Foreskin fibroblast (primary cell): ENCODE measurements at places on chromosomes 13 and 19.
A peak's percentile ranks its signal among the peaks of the same experiment; 100 is the strongest.

- no peak for DNase-seq
Observed at GRCh38 chr13:112910616-112911280, 58.3 kb upstream of the MCF2L start.

DNA sequence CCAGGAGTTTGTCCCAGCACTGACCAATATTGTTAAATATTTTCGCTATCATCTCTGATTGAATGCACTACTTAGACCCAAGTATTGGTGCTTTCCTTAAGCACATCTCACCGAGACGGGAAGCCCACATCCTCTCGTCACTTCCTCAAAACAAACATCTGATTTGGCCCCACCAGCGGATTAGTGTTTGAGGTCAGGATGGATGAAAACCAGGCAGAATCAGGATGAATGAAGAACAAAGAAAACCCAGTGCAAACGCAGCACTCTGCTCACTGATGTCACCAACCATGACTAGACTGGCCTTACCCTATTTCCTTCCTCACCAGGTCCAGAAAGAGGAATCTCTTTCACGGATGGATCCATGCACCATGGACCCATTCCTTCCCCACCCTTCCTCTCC, 6.0 kb downstream of the PLAUR start:
- DNase-seq = no peak

DNA sequence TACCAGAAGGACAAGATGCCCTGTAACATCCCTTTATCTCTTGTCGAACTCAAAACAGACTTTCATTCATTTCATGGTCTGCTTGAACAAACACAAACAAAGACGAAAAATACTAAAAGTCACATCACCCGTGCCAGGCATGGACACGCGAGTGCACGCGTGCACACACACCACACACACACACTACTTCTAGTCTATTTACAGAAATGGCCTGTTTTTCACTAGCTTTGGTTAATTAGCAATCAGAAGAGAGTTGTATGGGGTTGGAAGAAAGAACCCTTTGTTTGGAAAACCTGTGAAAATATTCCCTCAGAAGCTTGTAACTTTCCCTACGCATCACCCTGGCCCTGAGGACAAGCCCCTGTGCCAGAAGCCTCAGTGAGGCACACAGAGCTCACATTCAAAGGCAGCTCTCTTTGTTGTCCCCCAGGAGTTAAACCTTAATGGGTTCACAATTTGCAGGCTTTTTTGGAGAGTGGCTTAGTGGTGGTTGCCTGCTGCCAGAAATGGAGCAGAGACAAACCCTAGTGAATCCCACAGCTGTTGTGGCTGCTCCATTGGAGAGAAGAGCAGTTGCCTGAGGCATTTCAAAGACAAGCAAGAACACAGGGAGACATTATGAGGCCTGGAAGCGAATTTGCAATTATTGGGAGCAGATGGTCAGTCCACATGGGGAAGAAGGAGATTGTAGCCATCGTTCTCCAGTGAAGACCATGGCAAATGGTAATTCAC, 55.9 kb downstream of the STARD13 start:
- DNase-seq = no peak

GRCh38 chr13:108915095-108915633, 285.8 kb downstream of the MYO16 start:
- DNase-seq = peak; percentile 76

- DNase-seq = peak; percentile 58
Observed at GRCh38 chr19:10936661-10937084, 8.1 kb downstream of the TIMM29 start.

- DNase-seq = no peak
Observed at GRCh38 chr13:38013676-38014075, 144.1 kb upstream of the TRPC4 start.

- no peak for DNase-seq
Observed at GRCh38 chr13:41955605-41956004, 5.3 kb downstream of the VWA8 start.

- DNase-seq = no peak
Observed at GRCh38 chr13:61728471-61728870, 312.8 kb upstream of the PCDH20 start.

DNA sequence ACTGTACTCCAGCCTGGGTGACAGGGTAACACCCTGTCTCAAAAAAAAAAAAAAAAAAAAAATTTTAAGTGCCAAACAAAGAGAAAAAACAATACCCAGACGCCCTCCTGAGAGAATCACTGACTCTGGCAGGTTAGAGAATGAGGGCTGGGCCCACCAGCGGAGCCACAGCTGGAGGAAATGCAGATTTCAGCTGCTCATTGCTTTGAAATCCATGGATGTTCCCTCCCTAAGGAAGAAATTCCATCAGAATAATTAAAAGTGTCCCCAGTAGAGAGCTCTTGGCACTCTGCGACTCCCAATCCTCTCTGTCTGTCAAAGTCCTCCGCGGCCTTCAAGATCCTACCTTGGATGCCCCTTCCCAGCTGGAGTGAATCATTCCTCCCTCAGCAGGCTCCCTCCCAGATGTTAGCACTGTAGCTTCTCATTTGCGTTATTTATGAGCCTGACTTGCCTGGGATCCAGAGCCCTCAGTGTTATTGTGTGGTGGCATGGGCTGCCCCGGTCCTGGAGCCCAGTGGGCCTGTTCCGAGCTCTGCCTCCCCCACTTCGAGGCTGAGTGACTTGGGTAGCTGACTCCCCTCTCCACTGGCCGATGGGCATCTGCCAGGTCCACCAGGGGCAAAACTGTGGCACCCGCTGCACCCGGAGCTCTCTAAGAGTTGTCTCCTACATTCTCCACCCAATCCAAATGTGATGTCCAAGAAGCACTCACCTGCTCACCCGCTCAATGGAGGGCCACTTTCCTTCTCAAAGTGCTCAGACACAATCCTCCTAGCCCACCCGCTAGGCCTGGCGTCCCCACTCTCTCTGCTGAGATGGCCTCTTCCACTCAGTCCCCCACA, 47.0 kb downstream of the SERP2 start:
- DNase-seq = no peak

DNA sequence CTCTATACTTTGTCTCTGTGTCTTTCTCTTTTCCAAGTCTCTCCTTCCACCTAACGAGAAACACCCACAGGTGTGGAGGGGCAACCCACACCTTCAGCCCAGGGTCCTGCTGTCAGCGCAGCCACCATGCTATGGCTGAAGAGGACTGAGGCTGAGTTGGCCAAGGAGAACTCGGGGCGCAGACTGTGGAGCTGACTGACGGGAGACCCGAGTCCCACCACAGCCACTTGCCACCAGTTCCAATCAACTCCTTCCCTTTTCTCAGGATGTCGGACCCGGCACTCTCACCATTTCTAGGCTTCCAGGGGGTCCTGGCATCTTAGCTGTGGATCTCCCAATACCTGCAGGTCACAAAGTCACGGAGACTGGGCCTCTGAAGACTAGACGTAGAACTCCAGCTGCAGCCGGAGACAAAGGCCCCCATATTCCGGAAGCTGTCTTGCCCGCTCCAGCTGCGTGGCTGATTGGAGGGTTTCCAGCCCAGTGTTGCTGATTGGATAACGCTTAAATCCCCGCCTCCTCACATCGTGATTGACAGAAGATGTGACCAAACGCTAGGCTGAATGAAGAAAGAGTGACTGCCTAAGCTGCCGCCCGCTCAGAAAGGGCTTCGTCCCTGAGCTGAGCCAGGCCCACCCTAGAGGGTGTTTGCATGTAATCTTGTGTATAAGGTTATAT, 63.6 kb downstream of the ZNF429 start:
- DNase-seq = peak; percentile 4

DNA sequence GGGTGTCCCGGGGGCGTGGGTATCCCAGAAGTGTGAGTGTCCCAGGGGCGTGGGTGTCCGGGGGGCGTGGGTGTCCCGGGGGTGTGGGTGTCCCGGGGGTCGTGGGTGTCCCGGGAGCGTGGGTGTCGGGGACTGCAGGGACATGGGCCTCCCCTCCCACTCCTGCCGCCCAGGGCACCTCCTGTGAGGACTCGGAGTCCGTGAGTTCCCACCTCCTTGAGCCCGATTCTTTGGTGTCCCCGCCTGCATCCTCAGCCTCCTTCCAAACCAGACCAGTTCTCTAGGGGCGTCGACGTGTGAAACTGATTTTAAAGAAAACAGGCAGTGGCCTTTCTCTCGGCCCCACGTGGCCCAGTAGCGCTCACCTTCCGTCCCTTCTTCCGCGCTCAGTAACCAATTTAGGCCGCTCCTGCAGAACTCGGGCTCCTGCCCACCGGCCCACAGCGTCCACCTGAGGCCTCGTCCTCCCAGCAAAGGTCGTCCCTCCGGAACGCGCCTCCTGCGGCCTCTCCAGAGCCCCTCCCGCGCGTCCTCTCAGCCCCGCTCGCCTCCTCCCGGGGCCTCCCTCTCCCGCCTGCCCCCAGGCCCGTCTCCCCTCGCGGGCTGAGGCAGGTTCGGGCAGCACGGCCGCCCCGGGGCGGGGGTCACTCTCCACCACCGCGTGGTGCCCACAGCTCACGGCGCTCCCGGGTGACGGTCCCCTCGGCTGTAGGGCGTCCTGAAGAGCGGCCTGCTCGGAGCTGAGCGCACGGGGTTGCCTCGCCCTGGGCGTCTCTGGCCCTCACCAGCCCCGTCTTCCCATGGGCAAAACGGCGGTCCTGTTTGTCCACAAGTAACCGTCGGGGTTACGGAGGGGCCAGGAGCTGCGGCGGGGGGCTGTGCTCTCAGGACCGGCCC, 3.8 kb downstream of the F7 start:
- DNase-seq = no peak

- DNase-seq = no peak
Observed at GRCh38 chr19:57689750-57690149, 8.0 kb downstream of the ZNF551 start.

GRCh38 chr19:53965091-53965490, 2.4 kb downstream of the CACNG8 start:
- no peak for DNase-seq

DNA sequence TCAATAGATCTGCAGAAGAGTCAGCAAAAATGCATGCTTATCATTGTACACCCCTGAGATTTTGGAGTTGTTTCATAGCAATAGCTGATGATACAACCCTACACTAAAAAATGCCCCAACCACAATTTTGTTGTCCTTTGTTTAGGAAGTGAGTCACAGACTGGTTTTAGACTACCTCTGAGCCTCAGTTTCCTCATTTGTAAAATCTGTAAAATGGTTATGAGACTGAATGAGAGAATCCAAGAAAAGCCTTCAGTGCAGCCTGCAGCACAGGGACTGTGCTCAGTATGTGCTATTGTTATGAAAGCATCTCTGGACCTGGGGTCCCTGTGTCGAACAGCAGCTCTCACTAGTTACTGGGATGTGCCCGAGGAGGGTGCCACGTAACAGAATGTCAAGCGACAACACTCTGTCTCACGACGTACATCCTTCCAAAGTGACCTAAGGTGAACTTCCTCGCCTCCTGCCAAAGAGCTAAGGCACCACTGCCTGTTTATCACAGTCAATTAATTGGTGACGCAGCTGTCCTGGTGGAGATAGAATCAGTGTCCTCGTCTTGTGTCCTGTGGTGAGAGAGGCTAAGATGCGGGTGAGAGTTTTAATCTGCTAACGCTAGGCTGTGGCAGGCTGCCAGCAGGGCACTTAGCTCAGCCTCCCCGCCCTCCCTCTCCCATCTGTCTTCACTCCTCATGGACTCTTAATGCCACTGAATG, 18.1 kb downstream of the DHRS12 start:
- DNase-seq = peak; percentile 69

DNA sequence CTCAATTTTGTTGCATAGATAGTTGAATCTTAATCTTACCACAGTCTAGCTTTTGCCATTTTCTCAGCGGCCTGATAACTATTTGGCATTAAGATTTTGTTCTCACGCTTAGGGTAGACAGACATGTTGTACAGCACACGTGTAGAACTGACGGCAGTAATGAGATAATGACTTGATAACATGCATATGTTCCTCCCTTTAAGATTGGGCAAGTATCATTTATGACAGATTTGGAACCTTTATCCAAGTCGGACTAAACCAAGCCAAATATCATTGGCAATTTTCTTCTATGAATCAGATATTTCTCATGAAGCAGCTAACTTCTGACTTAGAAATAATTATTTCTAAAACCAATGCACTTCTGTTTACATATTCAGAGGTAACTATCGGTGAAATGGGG, 205.5 kb downstream of the NDFIP2 start:
- no peak for DNase-seq

DNA sequence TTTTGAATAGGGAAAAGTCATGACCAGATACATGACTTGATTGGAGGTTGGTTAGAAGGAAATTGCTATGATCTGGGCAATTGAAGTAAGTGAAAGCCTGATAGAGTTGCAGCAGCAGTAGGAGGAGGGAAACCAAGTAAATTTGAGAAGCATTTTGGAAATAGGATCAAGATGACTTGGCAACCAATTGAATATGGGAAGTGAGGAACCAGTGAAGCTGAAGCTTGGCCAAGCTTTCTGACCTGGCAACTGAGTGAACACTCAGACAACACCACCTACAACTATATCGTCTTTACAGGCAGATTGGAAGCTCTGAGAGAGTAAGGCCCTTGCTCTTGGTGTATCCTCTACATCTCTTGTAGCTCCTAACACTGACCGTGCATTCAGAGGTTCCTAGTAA, 16.2 kb upstream of the KATNAL1 start:
- DNase-seq = no peak

DNA sequence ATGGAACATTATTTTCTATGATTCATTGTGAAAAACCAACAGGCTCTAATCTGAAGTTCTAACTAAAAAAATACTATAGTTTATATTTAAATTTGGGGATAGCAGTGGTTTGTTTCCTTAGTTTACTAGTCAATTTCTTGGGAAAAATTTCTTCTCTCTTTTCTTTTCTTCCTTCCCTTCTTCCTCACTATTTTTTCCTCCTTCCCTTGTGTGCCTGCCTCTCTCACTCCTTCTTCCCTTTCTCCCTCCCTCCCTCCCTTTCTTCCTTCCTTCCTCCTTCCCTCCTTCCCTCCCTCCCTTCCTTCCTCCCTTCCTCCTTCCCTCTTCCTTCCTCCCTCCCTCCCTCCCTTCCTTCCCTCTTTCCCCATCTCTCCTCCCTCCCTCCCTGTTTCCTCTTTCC, 226.5 kb downstream of the ZNF536 start:
- no peak for DNase-seq

- no peak for DNase-seq
Observed at GRCh38 chr13:73924607-73925006, 209.6 kb downstream of the KLF12 start.

GRCh38 chr19:2624537-2625091, 77.9 kb downstream of the GNG7 start:
- DNase-seq = no peak

GRCh38 chr13:48874165-48874564, 101.5 kb upstream of the FNDC3A start:
- no peak for DNase-seq

DNA sequence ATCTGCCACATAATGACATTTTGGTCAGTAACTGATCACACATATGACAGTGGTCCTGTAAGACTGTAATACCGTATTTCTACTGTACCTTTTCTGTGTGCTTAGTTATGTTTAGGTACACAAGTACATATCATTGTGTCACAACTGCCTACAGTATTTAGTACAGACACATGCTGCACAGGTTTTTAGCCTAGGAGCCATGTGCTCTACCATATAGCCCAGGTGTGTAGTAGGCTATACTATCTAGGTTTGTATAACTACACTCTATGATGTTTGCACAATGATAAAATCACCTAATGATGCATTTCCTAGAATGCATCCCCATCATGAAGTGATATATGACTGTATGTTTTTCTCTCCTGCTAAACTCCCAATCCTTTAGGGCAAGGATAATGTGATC, 61.2 kb upstream of the MIR17HG start:
- no peak for DNase-seq

GRCh38 chr19:38135150-38135998, 88.6 kb downstream of the DPF1 start:
- DNase-seq = peak; percentile 48

GRCh38 chr19:31317570-31317969, 31.7 kb downstream of the TSHZ3 start:
- DNase-seq = no peak
